ENCODE measurements at places on chromosomes 7 and 10.

DNA sequence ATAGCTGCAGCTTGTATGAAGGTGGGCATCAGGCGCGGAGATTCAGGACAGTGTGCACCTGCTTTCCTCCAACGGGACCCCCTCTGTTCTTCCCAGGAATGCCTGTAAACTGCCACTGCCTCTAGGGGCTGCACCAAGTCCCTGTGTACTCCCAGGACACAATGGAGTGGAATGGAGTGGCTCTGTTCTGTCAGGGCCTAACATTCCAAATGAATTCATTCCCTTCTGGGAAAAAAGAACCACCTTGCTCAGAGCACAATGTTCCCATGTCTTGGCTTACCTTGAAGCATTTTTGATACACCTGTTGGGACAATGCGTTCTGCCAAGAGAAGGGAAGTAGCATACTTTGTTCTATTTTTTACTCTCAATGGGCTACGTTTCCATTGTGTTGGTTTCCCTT lies 339.4 kb downstream of the FRMD4A start:
- no peak for DNase-seq

DNA sequence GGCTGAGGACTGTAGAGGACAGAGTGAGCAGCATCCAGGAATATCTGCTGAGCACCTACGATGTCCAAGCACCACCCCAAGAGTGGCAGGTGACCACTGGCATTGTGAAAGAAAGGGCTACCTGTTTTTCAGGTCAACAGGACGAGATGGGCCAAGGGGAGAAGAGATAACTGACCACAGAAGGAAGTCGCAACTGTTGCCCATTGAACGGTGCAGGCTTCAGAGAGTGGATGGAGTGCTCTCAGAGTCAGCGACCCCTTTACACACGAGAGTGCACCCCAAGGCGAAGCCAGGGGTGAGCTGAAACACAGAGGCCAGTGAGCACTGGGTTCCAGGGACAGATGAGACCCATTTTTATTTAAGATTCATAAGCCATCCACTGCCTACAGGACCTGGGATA lies 42.3 kb downstream of the HIPK2 start:
- DNase-seq, result no peak

DNA sequence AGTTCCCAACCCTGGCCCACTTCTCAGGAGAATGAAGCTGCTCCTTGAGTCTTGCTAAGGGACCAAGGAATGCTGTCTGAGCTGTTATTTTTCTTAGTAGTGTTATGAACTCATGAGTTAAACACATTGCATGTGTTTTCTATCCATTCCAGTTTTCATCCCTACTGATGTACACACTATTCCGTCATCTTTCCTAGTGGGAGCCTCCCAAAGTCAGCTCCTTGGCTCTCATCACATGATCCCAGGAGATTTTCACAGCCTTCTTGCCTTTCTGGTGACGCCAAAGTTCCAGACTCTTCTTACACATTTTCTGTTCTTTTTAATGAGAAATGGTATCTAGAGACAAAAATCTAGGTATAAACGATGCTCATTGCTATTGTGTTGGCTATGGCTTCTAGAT lies 8.4 kb upstream of the C10orf71 start:
- no peak for DNase-seq

- no peak for DNase-seq
Observed at GRCh38 chr7:134922720-134923704, 63.3 kb upstream of the AGBL3 start.

- no peak for DNase-seq
Observed at GRCh38 chr10:86371116-86371515, 4.5 kb upstream of the GRID1 start.

GRCh38 chr7:127874951-127875608 lies 156.2 kb downstream of the LRRC4 start:
- no peak for DNase-seq

DNA sequence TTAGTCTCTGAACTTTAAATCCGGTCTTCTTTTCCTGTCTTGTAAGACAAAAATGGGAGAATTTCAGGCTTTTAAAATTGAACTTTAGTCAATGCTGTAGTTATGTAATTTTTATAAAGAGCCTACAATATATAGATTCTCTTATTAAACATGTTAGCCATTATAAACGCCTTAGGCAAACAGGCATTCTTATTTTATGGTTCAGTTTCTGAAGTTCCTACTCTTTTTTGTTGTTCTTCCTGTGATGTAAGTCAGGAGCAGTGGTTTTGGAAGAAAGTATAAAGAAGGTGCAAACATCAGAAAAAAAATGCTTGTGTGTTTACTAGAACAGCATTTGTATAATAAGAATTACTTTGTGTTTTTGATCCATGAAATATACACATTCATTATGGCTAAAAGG lies 41.6 kb downstream of the BICC1 start:
- DNase-seq, result no peak

- no peak for DNase-seq
Observed at GRCh38 chr7:90227259-90227658, 15.7 kb downstream of the STEAP2 start.

- DNase-seq, result no peak
Observed at GRCh38 chr10:4176500-4177281, 391.7 kb upstream of the KLF6 start.

DNA sequence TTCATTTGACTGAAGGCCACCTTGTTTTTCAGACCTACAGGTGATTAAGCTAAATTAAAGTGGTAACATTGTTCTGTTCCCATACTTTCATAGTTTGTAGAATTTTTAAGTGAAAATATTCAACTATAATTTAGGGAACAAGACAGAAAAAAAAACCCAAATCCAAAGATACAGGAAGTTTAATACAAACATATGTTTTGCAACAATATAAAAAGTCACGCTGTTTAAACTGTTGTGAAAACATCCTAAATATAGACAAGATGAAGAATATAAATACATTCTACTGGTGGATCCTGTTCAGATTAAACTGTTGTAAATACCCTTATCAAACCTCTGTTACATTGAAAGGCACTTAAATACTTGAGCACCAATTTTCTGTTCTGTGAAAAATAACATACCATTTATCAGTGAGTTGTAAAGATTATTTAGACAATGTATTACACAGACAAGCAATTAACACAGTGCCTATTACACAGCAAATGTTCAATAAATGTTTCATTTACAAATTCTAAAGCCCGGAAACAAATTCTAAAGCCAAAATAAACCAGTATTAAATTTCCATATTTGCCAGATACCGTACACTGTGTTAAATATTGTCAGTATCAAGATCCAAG lies 14.2 kb downstream of the ASZ1 start:
- DNase-seq, result no peak

DNA sequence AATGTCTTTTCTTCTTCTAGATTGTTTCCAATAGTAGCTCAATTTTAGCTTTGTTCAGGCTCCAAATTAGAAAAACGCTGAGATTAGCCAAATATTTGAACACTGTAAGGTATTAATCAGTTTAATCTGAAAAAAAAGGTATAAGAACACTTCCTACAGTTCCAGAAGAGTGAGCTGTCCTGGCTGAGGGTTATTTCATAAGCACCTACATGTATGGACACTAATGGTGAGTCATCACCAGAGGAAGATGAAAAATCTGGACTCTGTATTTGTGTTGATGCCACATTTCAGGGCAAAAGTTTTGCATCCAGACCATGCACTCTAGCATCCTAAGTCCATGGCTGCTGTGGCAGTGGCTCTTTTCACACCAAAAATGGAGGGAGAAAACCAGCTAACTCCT lies 189.5 kb downstream of the ANKRD30A start:
- DNase-seq, result no peak

DNA sequence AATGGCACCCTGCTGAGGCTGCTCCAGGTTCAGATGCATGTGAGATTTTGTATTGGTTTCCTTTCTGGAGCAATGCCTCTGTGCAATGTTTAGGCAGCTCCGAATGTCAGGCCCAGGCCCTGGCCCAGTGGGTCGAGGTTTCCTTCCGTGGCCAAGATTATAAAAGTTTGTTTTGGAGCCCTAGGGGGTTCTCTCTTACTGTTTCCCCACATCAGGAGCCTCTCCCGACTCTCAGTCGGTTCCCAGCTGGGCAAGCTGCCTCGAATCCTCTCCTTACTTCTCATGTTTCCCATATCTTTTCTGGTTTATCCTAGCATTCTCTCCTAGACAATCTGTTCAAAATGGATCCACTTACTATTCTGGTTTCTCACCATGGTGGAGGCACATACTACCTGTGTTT lies 11.0 kb downstream of the TMEM140 start:
- DNase-seq, result no peak
